T-cell (primary cell): ENCODE measurements at places on chromosomes 7 and 10.

- DNase-seq, result no peak
These were observed 25.2 kb downstream of the IQCE start for GRCh38 chr7:2583798-2584580.

DNA sequence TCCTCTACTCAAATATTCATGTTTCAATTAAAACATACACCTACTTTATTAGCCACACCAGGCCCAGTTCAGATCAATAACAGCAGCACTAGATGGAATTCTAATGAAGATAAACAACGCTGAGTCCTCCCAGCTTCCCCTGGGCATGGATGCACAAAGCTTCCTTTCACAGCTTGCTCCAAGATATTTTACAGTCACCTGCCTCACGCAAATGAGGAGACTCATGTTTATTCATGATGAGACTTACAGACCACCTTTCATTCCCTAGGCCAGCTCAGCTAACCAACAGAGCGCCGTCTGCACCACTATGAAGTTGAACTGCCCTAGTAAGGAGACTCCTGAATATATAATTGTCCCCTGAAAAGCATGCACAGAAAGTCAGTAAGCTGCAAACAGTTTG is 283.0 kb upstream of the AOAH start:
- DNase-seq, result no peak

- no peak for DNase-seq
These were observed 123.3 kb downstream of the PTPN20 start for GRCh38 chr10:47034441-47035051.

GRCh38 chr7:69177461-69177861 is 420.8 kb upstream of the AUTS2 start:
- DNase-seq, result no peak

DNA sequence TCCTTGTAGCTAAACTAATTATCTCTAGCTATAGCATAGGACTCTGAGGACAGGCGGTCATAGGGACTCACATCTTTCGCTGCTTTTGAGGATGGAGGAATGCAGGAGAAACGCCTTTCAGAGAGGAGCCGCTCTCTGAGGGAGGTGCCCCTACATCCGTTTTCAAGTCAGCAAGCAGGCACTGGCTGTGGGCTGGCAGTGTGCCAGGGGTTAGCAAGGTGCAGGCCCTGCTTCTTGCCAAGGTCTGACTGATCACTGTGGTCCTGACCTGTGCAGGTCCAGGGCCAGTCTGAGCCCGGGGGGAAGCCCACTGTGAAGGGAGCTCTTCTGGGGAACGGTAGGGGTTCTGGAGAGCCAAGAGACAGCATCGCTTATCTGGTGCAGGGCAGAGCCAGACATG is 89.4 kb downstream of the SH3PXD2A start:
- peak; percentile 79 for DNase-seq
